ENCODE measurements at places on chromosomes 12 and 14.

GRCh38 chr14:71264260-71264659, 357.0 kb downstream of the PCNX1 start:
- no peak for DNase-seq

DNA sequence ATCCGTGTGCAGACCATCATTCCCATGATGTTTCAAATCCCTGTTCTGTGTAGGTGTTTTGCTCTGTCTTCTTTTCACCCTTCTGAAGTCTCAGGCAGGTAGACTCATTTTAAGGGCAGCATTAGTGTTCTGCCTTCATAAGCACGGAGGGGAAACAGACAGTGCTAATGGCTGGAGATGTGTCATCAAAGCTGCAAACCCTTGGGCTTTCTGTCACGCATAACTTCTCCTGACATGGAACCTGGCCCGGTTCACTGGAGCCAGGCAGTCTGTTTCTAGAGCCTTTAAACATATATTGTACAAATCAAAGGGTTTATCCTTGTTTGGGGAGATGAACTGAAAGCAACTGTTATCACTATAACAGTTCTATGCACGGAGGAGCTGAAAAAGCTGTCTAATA, 141.4 kb downstream of the TMEM132D start:
- DNase-seq: no peak

- DNase-seq: no peak
Observed at GRCh38 chr12:52812749-52813148, 1.2 kb downstream of the KRT4 start.

GRCh38 chr14:61322799-61323290, 1.5 kb downstream of the PRKCH start:
- DNase-seq: no peak

DNA sequence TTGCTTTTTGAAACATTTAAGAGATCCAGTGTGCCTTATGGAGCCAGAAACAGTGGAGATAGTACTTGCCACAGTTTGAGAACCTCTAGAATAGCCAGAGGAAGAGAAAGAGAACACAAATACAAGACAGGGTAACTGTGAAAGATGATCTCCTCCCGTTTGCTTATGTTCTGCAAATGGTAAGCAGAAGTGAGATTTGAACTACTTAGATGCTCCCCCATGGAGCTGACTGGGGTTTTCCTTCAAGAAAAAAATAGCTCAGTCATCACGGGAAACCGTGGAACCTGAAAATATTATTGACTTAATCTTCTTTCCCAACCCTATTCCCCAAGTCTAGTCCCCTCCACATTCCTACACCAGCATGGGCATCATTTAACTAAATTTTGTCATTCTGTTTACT, 87.1 kb downstream of the KIF21A start:
- no peak for DNase-seq

DNA sequence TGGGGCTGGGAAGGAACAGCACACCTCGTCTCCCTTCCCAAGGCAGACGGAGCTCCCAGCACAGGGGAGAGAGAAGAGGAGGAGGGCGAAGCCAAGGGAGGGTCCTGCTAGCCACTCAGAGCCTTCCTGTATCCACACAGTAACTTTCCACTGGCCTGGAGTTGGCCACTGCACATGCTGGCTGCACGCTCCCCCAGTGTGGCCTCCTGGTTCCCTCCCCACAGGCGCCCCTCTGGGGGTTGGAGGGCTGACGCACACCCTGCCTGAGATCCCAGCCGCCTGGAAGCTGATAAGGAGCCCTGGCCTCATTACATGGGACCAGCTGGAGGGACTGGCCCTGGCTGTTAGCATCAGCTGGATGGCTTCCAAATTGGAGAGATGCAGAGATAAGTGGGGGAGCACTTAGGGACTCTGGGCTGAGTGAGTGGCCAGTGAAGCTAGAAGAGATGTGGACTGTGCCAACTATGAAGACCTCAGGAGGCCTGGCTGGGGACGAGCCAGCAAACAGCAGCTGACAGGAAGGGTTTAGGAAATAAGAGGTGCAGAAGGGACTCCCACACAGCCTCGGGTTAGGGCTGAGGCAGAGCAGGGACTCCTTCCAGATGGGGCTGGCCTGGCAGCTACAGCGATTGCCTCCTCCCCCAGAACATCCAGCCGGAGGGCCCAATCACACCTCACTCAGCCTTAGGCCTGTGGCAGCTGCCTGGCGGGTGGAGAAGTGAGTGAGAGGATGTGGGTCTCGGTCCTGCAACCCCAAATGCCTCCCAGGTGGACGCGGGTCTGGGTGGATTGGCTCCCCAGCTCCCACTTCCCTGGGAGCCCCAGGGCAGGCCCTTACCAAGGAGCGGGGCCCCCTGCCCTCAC, 26.3 kb upstream of the BCDIN3D start:
- no peak for DNase-seq

DNA sequence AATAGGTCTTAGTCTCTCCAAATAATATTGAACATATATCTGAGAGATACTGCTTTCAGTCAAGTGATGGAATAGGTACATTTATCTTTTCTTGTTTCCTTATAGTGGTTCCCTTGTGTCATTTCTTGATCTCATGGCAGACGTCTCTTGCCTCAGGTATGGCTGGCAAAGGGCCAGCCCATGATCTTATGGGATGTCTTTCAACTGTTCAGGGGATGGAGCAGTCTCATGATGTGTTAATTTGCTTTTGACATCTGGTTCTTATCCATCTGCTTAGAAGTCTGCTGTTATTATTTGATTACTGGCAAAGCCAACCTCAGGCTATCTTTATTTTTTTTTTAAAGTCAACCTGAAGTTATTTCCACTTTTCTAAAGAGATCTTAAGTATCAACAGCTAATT, 262.9 kb downstream of the TMEM117 start:
- DNase-seq: no peak

- DNase-seq: no peak
Observed at GRCh38 chr12:130959632-130960031, 5.9 kb downstream of the ADGRD1 start.

- DNase-seq: no peak
Observed at GRCh38 chr14:34781242-34781641, 66.8 kb upstream of the CFL2 start.

DNA sequence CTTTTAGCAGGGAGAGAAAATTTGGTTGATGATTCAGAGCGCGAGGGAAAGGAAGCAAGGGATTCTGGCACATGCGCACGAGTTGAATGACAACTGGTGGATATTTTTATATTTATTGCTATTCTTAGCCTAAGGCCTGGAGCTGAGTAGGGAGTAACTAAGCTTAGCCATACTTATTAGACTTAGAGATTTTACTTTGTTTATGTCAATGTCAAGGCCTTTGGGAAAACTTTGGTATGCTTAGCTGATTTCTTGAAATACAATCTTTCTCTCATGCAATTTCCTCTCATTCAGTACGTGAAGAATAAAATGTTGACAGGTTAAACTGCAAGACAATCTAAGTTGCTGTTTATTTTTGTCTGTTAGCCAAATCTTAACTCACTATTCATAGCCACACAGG, 101.1 kb downstream of the CRADD start:
- DNase-seq: no peak

Measured in activated CD8-positive, alpha-beta memory T cell treated with anti-CD3 and anti-CD28 coated beads for 4 hours (primary cell).